IMR-90 (cell line): ENCODE measurements at places on chromosomes 6 and 20.
A peak's percentile ranks its signal among the peaks of the same experiment; 100 is the strongest.

DNA sequence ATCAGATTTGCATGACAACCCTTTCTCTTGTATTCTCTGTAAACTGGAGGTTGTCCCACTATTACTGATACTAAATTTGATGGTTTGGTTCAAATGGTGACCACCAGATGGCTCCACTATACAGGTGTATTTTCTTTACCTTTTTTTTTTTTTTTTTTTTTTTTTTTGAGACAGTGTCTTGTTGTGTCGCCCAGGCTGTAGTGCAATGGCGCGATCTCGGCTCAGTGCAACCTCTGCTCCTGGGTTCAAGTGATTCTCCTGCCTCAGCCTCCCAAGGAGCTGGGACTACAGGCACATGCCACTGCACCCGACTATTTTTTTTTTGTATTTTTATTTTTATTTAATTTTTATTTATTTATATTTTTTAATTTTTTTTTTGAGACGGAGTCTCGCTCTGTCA, 6.6 kb upstream of the WTAP start:
- DNase-seq = no peak

- DNase-seq = peak; percentile 68
These were observed 18.1 kb upstream of the PXDC1 start for GRCh38 chr6:3769610-3770009.

- no peak for DNase-seq
These were observed 119.8 kb downstream of the ANKS1A start for GRCh38 chr6:35008858-35009257.

DNA sequence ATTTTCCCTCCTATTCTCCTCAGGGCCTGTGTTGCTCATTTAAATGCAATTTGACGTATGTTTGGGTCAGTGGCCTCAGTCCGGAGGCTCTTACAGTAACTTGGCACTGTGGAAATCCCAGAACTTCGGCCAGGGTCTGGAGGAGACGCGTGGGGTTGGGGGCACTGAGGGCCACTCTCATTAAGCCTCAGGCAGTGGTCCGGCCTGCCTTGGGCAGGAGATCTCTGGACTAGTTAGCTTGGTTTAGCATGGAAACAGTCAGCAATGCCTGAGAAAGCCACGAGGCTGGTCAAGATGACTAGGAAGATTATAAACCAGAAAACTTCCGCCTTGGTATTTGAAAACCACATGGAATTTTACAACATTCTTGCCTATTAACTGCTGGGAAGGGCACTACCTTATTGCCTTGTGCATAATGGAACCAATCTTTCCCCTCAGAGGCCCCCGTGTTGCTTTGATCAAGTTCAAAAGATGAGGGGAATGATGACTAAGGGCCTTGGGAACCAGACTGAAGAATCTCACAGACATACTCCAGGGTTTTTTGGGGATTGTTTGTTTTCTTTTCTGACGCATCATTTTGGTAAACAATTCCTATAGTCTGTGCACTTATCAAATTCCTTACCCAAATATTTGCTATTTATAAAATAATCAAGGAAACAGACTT, 206.0 kb upstream of the PREP start:
- peak; percentile 97 for DNase-seq

DNA sequence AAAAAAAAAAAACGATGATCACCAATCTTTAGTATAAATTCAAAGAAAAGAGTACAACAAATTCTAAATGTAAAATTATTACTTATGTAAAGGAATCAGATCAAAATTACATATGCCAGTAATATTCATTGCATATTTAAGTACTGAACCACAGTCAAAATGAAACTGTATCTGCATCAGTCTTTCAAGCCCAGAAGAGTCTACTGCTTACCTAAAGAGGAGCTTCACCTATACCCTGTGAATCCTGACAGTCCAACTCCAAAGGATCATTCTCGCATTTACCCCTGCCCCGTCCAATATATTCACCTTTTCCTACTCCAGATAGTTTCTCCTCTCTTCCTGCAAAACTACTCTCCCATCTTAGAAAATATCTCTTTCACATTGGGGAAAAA, 9.2 kb downstream of the ATG5 start:
- DNase-seq = no peak

DNA sequence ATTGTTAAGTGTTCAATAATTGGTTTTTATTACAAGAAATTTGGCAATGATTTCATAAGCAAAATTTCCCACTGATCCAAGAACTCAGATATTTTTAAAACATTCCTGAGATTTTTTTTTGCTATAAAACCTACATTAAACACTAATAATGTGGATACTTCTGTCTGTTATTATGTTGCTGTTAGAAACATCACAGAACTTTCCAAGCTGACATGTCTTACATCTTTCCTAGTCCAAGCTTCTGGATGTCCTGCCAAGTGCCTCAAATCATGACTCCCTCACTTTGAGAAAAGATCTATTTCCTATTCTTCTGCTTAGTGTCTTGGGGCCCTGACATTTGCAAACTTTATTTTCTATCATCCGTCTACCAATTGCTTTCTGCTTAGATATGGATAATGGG, 110.8 kb downstream of the RFPL4B start:
- no peak for DNase-seq
